ENCODE measurements at places on chromosomes 12 and 14. TPM values are rescaled to one million over a fixed set of nuclear protein-coding genes. Genes with fewer than 3 reads are reported as not detected.

Gene P2RX2
- not detected for total RNA-seq

Gene ANO2
- total RNA-seq = not detected

Gene PACS2
- total RNA-seq = 65.7 TPM

Gene USP44
- not detected for total RNA-seq

Gene TSPAN19
- not detected for total RNA-seq

Gene IFNG
- total RNA-seq = not detected

Gene DDX24
- 66.9 TPM for total RNA-seq

Gene AICDA
- not detected for total RNA-seq

Gene SYCP3
- total RNA-seq = not detected

Gene ZNF641
- 7.7 TPM for total RNA-seq

Gene NFE2
- 0.20 TPM for total RNA-seq

Gene TAS2R14
- total RNA-seq = 1.8 TPM

Gene MGP
- total RNA-seq = 0.64 TPM

Gene C1QL4
- total RNA-seq = not detected

GRCh38 chr14:102227184-102227964, 77.6 kb downstream of the MOK start:
- DNase-seq = no peak

DNA sequence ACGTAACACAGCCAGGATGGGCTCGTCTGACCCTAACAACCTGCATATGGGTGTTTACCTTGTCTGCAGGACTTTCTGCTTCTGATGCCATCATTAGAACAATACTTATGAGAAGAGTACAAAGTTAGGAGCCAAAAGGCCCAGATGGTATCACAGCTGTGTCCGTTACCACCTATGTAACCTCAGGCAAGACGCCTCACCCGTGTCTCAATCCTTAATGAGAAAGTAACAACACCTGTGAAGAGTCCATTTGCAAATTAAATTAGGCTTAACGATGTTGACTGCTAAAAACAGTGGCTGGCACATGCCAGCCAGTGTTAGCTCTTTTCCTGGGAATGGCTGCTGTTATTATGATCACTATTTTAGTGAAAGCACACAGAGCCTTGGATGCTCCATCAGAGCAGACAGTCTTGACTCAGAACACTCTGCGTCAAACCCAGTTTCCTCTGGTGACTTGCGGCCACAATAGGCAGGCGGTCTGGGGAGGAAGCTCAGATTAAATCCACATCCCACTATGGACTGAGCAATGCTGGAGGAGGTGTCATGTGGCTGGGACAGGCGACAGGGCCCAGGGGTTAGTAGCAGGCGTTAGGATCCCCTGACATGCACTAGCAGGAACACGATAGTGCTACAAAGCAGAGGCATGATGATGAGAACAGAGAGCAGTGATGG, 125.3 kb downstream of the SLC15A4 start:
- DNase-seq = no peak

- DNase-seq = no peak
These were observed 15.0 kb downstream of the ACACB start for GRCh38 chr12:109131154-109132050.

GRCh38 chr14:56115976-56116893, 2.0 kb upstream of the PELI2 start:
- DNase-seq = no peak

DNA sequence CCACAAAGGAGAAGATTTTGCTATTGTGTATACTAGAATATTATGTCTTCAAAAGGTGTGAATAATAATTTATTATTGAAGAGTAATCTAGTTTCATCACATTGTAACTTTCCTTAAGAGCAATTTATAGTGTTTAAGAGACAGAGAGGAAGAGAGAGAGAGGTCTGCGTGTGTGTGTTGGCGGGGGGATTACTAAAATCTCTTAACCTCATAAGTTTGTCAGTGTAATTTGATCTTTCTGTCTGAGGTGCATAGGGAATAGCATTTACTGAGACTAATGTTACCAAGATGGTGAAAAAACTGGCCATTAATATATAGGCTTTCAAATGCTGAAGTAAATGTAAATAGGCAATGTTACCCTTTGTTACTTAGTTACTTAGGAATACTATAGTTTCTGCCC, 48.2 kb upstream of the BTG1 start:
- DNase-seq = no peak

DNA sequence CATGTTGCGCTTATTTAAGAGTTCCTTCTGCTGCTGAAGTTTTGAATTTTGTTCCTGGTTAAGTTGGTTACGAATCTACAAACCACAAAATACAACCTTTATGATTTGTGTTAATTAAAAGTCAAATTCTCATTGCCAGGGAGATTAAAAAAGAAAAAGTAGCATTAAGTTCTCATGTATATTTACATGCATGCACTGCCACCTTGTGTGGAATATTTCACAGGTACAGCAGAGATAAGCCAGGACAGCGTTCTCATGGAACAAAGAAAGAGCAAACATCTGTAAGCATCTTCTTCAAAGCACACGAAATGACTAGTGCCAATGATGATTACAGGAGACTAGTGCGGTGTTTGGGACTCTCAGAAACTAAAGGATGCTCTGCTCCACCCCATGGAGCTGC, 34.2 kb downstream of the ZFYVE21 start:
- DNase-seq = no peak

DNA sequence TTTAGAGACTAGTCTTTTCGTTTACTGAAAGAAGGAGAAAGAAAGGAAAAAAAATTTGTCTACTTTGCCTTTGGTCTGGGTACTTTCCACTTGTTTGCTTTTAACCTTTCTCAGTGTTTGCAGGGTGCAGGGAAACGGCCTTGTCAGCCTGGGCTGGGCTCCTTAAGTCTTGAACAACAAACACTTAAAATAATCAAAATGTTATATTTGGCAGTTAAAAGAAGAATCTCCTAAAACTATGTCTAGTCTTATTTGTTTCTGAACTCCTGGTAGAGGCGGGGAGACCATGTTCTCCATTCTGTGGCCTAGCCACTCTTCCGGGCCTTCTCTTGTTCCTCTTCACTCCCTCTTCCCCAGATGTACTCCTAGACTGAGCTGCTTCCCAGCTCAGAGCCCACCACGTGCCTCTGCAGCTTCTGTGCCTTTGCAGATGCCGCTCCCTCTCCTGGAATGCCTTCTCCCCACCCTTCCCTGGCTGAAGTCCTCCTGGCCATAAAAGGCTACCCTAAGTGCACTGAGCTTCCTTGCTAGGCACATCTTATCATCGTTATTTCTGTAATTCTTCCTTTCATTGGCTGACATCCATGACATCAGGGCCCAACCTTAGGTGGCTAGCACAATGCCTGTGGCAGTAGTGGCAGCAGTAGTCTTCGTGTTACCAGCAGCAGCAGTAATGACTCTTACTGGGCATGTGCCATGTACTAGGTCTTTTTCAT, 432.9 kb downstream of the ZFP36L1 start:
- DNase-seq = peak; percentile 72

GRCh38 chr12:109393437-109394345, 46.0 kb downstream of the MYO1H start:
- peak; percentile 60 for DNase-seq

- DNase-seq = no peak
These were observed 35.7 kb downstream of the MVK start for GRCh38 chr12:109609342-109609741.

- no peak for DNase-seq
These were observed 36.0 kb downstream of the SCARB1 start for GRCh38 chr12:124827588-124828184.

- no peak for DNase-seq
These were observed 256.1 kb downstream of the APAF1 start for GRCh38 chr12:98901189-98901588.

DNA sequence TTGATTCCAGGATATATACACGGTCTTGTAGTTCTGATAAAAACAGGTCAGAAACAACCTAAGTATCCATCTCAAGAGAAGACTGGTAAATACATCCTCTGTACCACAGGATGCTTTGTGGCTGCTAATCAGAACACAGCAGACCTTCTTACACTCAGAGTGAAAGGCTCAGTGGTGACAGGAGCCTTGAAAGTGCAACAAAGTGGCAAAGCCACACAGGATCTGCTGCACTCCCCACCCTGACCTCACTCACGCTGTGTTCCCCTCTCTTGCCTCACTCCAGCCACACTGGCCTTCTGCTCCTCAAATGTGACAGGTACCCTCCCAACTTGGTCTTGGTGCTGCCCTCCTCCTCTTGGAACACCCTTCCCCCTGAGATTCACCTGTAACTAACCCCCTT, 98.1 kb upstream of the GRIP1 start:
- no peak for DNase-seq

DNA sequence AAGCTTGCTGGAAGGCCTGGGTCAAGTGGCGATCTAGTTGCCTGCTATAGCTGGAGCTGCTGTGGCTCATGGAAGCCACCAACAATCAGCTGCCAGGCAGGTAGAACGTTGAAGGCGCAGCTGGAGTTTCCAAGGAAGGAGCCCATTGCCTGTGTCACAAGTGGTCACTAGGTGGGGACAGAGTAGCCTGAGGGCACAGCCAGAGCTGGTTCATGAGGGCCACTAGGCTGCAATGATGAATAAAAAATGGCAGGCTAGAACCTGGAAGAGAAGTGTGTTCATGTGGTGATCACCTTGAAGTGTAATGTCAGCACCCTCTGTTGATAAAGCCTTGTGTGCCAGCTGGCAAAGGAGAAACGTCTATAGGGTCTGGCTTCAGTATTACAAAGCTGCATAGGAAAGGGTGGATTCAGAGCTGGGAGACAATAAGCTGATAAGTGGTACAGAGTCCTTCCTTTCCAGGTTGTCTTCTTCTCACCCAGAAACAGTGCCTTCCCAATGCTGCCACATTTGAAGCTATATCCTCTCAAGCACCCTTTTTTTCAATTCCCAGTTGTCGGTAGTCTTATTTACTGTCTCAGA, 165.8 kb downstream of the EMP1 start:
- peak; percentile 92 for DNase-seq

GRCh38 chr14:81535396-81536164, 1.9 kb upstream of the SEL1L start:
- DNase-seq = no peak

DNA sequence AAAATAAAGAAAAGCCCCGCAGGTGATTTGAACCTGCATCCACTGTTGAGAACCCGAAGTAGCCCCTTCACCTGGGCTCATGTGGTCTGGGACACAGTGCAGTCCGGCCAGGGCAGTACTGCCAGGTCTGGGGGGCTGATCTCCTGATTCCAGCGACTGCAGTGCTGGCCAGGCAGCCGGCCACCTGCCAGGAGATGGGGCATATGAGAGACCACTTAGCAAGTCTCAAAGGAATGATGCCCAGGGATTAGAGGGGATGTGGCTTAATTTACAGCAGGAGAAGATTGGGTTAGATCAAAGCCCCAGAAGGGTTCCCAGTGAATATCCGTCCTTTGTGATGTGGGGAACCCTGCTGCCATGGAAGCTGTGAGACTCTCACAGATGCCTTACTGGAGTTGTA, 113.3 kb downstream of the PRMT8 start:
- no peak for DNase-seq

DNA sequence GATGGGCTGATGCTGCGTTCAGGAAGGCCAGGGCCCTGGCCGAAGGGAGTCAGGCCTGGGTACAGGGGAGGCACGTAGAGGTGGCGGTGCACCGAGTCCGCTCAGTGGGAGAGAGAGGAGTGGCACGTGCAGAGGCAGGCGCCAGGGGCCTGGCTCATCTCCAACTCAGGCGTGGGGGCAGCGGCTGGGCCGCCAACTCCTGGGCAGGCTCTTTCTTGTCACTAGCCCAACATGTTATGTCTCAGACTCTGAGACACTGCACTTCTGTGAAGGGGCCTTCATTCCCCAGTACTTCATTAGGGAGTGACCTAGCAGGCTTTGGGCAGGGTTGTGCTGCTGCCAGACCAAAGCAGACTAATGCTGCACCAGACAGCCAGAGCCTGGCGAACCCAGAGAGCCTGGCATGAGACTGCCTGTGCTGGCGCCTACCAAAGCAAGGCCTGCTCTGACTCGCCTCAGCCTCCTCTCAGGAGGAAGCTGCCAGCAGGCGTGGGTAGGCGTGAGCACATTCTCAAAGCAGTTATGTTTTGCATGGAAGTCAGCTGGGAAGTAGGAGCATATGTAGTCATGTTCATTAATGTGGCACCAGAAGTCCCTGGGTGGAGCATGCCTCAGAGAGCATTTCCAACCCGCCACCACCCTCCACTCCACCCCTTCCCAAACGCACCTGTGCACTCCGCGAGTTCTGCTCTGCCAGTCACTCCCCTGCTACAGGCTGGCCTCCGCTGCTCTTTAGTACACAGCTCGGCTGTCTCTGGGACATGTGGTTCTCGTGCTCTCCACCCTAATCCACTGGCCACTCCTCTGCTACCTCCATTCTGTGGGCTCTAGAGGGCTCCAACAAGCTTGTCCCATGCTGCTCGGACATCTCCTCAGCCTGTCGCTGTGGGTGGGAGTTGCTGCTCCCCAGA, 9.7 kb downstream of the CKB start:
- no peak for DNase-seq

GRCh38 chr12:104187446-104188155, 28.0 kb upstream of the TXNRD1 start:
- DNase-seq = peak; percentile 25

DNA sequence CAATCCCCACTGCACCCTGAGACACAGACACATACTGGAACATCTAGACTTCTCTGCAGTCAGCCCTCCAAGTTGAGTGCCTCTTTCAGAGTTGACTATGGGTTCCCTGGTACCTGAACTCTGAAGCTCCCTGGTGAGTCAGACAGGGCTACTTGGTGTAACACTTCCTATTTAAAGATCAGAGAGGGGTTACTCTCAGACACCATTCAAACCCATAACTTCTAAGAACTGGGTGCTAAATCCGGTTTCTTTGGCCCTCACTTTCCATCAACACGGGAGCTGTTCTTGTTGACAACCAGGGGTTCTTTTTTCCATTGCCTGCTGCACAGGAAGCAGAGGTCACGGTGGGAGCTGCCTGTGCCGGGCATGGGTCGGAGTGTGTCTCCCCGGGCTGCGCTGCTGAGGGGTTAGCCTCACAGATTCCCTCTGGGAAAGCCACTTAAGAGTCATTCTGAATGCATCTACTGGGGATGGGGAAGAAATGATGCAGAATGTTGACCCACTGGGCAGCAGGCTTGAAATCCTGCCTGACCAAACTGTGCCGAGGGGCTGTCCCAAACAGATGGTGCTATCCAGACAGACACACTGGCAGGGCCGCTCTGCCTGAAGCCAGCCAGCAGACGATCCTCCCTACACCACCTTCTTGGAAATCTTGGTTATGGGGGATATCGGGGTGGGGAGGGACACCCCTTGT, 74.1 kb downstream of the PITPNM2 start:
- DNase-seq = no peak

- no peak for DNase-seq
These were observed 89.8 kb downstream of the GRIP1 start for GRCh38 chr12:66589095-66589494.

- peak; percentile 67 for DNase-seq
These were observed 63.8 kb downstream of the CDC42BPB start for GRCh38 chr14:102993523-102993922.

- DNase-seq = no peak
These were observed 133.9 kb downstream of the TBX5 start for GRCh38 chr12:114272071-114272470.

- no peak for DNase-seq
These were observed 27.7 kb upstream of the TSPAN11 start for GRCh38 chr12:30898846-30899245.

- no peak for DNase-seq
These were observed 44.7 kb upstream of the BCL7A start for GRCh38 chr12:121976950-121977349.

- DNase-seq = no peak
These were observed 50.9 kb upstream of the DIP2B start for GRCh38 chr12:50453872-50454271.

Data from HT-29 (cell line).